ENCODE measurements at places on chromosomes 6 and 20.
A peak's percentile ranks its signal among the peaks of the same experiment; 100 is the strongest.

DNA sequence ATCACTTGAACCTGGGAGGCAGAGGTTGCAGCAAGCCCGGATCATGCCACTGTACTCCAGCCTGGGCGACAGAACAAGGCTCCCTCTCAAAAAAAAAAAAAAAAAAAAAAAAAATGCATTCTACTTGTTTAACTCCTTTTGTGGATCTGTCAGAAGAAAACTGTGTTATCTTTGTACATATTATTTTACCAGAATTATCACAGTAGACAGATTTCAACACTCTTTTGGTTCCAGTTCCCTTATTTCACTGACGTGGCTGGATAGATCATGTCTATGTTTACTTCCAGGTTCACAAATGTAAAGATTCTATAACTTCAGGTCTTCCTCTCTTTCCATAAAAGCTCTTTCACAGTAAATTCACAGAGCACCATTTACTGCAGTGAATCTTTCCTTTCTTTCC, 18.4 kb downstream of the NUDT3 start:
- no peak for DNase-seq

DNA sequence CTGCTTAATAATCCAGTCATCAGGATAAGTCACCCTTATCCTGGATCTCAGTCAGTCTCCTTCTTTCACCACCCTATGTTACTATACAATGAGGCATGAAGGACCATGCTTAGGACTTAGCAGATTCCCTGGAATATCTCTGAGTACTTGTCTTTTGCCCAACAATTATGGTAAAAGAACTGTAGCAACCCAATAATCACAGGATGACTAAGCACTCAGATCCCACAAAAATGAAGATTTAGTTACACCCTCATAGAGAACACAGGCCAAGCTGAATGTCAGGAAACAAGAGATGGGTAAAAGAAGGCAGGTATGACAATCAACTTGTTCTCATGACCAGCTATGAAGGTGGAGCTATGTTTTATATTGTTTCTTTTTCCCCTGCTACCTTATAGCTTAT, 91.4 kb downstream of the EDN1 start:
- no peak for DNase-seq

GRCh38 chr6:161379834-161380582, 106.1 kb upstream of the AGPAT4 start:
- DNase-seq, result no peak

GRCh38 chr6:6220718-6221117, 99.7 kb downstream of the F13A1 start:
- no peak for DNase-seq

- no peak for DNase-seq
These were observed 257.0 kb upstream of the BTBD3 start for GRCh38 chr20:11660673-11661072.

GRCh38 chr20:39888310-39888709, 800.7 kb downstream of the MAFB start:
- no peak for DNase-seq

GRCh38 chr6:38495922-38496635, 143.7 kb downstream of the BTBD9 start:
- no peak for DNase-seq

GRCh38 chr6:108118359-108118724, 43.8 kb upstream of the OSTM1 start:
- no peak for DNase-seq

DNA sequence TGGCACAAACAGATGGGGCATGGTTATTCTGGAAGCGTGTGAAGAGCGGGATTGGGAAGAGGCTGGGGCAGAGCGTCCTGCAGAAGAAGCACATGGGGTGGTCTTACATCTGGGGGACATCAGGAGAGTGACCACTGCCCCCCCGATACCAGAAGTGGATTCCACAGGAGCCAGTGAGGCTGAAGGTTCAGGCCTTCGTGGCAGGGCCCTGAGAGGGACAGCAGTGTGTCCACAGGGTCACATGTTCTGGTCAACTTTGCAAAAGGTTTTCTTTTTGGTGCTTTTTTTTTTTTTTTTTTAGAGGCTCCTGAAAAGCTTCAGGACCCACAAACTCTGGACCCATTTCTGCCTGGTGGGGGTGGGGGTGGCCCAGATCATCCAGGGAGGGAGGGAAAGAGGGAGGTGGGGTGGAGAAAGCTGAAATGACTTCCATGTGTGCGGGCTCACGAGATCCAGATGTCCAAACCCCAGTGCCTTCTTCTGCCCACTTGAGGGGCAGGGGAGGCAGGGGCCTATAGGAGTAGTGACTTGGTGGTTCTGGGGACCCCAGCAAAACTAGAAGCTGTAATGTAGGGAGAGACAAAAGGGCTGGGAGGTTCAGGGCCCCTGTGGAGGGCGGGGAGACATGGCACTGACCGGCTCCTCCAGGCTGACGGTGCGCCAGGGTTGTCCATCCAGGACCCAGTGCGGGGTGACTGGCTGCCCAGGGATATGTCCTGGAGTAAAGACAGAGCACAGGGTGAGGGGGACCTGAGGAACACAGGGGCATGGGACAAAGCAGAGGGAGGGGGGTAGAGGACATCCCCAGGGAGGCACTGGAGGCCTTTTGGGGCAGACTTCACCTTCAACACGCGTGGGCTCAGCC, 2.7 kb downstream of the ADAM33 start:
- DNase-seq, result no peak

DNA sequence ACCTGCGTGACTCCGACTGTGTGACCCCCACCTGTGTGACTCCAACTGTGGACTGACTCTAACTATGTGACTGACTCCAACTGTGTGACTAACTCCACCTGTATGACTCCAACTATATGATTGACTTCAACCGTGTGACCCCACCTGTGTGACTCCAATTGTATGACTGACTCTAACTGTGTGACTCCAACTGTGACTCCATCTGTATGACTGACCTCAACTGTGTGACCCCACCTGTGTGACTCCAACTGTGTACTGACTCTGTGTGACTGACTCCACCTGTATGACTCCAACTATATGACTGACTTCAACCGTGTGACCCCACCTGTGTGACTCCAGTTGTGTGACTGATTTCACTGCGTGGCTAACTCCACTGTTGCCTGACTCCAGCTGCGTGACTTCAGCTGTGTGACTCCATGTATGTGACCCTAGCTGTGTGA, 38.6 kb downstream of the SYNJ2 start:
- DNase-seq, result no peak

DNA sequence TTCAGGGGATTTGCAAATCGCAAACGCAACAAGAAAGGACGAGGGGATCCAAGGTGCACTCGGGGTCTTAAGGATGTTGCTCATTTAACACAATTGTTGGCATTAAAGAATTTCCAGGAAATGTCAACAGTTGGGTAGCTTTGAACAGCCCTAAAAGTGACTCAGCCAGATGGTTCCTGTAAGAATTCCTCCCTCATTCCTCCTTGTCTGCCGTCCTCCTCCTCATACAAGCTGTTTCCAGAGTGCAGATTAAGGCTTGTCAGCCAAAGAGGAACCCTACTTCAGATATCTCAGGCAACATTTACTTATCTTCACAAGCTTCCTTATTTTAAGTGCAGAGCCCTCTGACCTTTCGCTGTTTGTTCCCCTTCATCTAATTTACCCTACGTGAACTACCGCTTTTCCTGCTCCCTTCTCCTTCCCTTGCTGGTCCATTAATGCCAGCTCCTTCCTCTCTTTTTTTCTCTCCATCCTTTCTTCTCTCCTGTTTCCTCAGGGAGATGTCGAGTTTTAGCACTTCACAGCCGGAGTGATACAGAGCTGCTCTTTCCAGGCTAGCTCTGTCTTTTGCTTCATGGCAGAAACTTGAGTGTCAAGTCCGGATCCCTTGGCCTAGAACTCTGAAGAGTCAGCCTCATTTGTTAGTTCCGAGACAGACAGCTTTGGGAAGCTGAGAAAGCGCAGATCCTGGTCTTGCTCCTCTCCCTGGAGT, 26.1 kb upstream of the TBC1D7 start:
- peak; percentile 79 for DNase-seq

- DNase-seq, result no peak
These were observed 35.6 kb downstream of the UTRN start for GRCh38 chr6:144320741-144321140.

GRCh38 chr20:63819224-63819921, 11.7 kb downstream of the ZBTB46 start:
- DNase-seq, result peak; percentile 39

GRCh38 chr20:58004900-58005299, 223.6 kb downstream of the ANKRD60 start:
- DNase-seq, result no peak

- no peak for DNase-seq
These were observed 442.2 kb upstream of the MAN1A1 start for GRCh38 chr6:119791736-119792135.

GRCh38 chr6:111238464-111239119, 151.3 kb downstream of the SLC16A10 start:
- peak; percentile 11 for DNase-seq
